IPS DF 6.9 (cell line): ENCODE measurements at places on chromosomes 3 and 15.
A peak's percentile ranks its signal among the peaks of the same experiment; 100 is the strongest.

GRCh38 chr3:122091602-122092295 is 36.6 kb downstream of the CD86 start:
- no peak overlapping the region for H3K4me3 ChIP-seq
- H3K27me3 ChIP-seq, result no peaks in the 10 kb centered on the region
- no peak overlapping the region for H3K27ac ChIP-seq
- H3K36me3 ChIP-seq, result no peaks in the 10 kb centered on the region
- DNase-seq, result no peak

GRCh38 chr3:184143327-184143726 is 8.2 kb downstream of the EIF2B5 start:
- peaks cover 18% of the 10 kb centered on the region; the same call in 1 of the 2 replicates for H3K36me3 ChIP-seq
- no peak for DNase-seq
- no peak overlapping the region for H3K4me3 ChIP-seq
- H3K4me1 ChIP-seq, result no peaks in the 10 kb centered on the region

- no peaks in the 10 kb centered on the region for H3K4me1 ChIP-seq
- H3K27ac ChIP-seq, result no peak overlapping the region
- H3K4me3 ChIP-seq, result no peak overlapping the region
- H3K27me3 ChIP-seq, result no peaks in the 10 kb centered on the region
These were observed 36.3 kb upstream of the SNX4 start for GRCh38 chr3:125556314-125556713.

- DNase-seq, result no peak
- H3K27ac ChIP-seq, result no peak overlapping the region
- no peaks in the 10 kb centered on the region for H3K4me1 ChIP-seq
- H3K4me3 ChIP-seq, result no peak overlapping the region
These were observed 20.3 kb downstream of the SLCO2A1 start for GRCh38 chr3:134009345-134010000.

DNA sequence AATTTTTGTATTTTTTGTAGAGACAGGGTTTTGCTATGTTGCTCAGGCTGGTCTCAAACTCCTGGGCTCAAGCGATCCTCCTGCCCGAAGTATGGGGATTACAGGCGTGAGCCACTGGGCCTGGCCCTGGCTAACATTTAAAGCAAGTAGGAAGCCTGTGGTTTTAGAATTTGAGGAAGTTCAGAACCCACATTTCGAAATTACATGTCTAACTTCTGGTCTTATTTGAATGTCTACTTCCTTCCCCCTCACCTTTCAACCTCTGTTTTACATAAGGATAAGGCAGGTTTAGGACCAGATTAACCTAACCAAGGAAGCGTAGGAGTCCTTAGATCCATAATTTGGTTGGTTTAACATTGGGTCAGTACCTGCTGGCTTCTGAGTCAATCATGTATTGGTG is 120.5 kb upstream of the PROK2 start:
- H3K36me3 ChIP-seq, result no peaks in the 10 kb centered on the region
- DNase-seq, result no peak
- H3K4me1 ChIP-seq, result peaks cover 1% of the 10 kb centered on the region; the same call in 1 of the 2 replicates
- no peak overlapping the region for H3K4me3 ChIP-seq
- H3K27ac ChIP-seq, result no peak overlapping the region

DNA sequence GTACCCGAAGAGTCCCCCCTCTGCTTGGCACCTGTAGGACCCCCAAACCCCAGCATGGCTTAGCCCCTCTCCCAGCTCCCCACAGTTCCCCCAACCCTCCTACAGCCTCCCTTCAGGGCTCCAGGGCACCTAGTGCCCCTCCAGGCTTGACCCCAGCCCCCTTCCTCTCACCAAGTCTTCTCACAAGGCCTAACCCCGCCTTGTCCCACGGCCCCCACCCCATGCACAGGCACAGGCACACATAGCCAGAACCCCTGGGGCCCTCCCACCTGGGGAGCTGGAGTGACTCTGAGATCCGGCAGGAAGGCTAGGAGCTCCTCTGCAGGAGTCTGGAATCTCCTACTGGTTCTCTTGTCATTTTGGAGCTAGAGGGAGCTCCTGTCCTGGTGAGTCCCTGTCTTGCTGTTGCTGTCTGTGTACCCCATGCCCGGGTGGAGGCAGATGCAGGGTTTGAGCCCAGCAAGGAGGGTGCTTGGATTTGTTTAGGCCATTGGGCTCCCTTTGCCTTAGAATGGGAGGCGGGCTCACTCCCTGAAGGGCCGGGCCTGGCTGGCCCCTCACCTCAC is 39.6 kb downstream of the KLF13 start:
- peaks cover 22% of the 10 kb centered on the region for H3K4me1 ChIP-seq
- no peak overlapping the region for H3K27ac ChIP-seq
- H3K36me3 ChIP-seq, result no peaks in the 10 kb centered on the region
- no peaks in the 10 kb centered on the region for H3K27me3 ChIP-seq

DNA sequence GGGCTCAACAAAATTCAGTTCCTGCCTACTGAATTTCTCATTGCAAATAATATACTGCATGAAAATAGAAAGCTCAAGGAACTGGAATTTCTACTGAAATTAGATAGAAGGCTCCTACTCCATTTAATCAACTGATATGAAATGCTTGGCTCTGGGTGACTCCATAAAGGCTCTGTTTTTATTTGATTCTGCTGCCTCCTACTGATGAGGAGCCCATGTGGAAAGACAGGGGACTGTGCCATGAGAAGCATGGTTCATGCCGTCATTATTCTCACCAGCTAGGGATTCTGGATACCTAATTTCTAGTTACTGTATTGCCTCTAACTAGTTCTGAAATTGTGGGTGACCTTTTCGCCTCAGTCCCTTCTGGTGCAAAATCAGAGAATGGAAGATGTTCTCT is 366.2 kb upstream of the DPH6 start:
- DNase-seq, result peak; percentile 4
- H3K27ac ChIP-seq, result no peak overlapping the region
- no peak overlapping the region for H3K4me3 ChIP-seq
- no peaks in the 10 kb centered on the region for H3K27me3 ChIP-seq
- no peaks in the 10 kb centered on the region for H3K4me1 ChIP-seq

GRCh38 chr15:81940467-81941451 is 105.1 kb downstream of the MEX3B start:
- no peak overlapping the region for H3K27ac ChIP-seq
- no peaks in the 10 kb centered on the region for H3K27me3 ChIP-seq
- DNase-seq, result no peak

- DNase-seq, result no peak
- H3K4me1 ChIP-seq, result no peaks in the 10 kb centered on the region; the same call in 1 of the 2 replicates
- no peaks in the 10 kb centered on the region for H3K27me3 ChIP-seq
- H3K36me3 ChIP-seq, result no peaks in the 10 kb centered on the region
- H3K27ac ChIP-seq, result no peak overlapping the region
- no peak overlapping the region for H3K4me3 ChIP-seq
These were observed 306.7 kb upstream of the TBC1D5 start for GRCh38 chr3:18049096-18049495.

- no peak for DNase-seq
- no peak overlapping the region for H3K27ac ChIP-seq
- H3K4me1 ChIP-seq, result no peaks in the 10 kb centered on the region
- H3K4me3 ChIP-seq, result no peak overlapping the region
These were observed 87.6 kb downstream of the SYNPR start for GRCh38 chr3:63365671-63366070.

GRCh38 chr3:58989163-58989562 is 60.7 kb downstream of the CFAP20DC start:
- no peaks in the 10 kb centered on the region; the same call in 1 of the 2 replicates for H3K36me3 ChIP-seq
- no peak for DNase-seq
- H3K27me3 ChIP-seq, result no peaks in the 10 kb centered on the region
- no peaks in the 10 kb centered on the region for H3K4me1 ChIP-seq

- no peak overlapping the region for H3K27ac ChIP-seq
- H3K4me3 ChIP-seq, result no peak overlapping the region
- no peaks in the 10 kb centered on the region for H3K4me1 ChIP-seq
- no peaks in the 10 kb centered on the region for H3K36me3 ChIP-seq
- DNase-seq, result no peak
These were observed 121.4 kb downstream of the OCA2 start for GRCh38 chr15:27977696-27978095.

DNA sequence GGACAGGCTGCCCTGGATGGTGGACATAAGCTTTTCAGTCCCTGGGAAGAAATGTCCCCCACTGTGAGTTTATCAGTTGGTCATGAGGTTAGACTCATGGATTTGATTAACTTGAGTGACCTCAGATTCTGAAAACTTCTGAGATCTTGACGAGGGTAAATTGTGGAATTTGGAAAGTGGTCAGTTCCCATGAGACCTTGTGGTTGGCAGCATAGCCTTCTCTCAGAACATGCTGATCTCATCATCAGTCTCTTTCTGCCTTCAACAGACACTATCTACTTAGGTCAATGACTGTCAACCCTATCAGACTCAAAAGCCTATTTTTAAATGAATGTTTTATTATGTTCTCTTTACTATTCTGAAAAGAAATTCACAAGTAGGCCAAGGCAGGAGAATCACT is 45.6 kb upstream of the NDUFB4 start:
- H3K27me3 ChIP-seq, result no peaks in the 10 kb centered on the region
- no peak overlapping the region for H3K4me3 ChIP-seq
- H3K4me1 ChIP-seq, result no peaks in the 10 kb centered on the region

- H3K27ac ChIP-seq, result no peak overlapping the region
- H3K4me3 ChIP-seq, result no peak overlapping the region
- DNase-seq, result no peak
- H3K4me1 ChIP-seq, result no peaks in the 10 kb centered on the region
- H3K36me3 ChIP-seq, result no peaks in the 10 kb centered on the region
These were observed 268.7 kb upstream of the ARRDC4 start for GRCh38 chr15:97691799-97692198.

- H3K4me3 ChIP-seq, result no peak overlapping the region
- no peaks in the 10 kb centered on the region for H3K27me3 ChIP-seq
- DNase-seq, result no peak
- peaks cover 7% of the 10 kb centered on the region; the same call in 1 of the 2 replicates for H3K4me1 ChIP-seq
- H3K36me3 ChIP-seq, result no peaks in the 10 kb centered on the region
- H3K27ac ChIP-seq, result no peak overlapping the region
These were observed 311.9 kb downstream of the SHQ1 start for GRCh38 chr3:72536206-72536877.

DNA sequence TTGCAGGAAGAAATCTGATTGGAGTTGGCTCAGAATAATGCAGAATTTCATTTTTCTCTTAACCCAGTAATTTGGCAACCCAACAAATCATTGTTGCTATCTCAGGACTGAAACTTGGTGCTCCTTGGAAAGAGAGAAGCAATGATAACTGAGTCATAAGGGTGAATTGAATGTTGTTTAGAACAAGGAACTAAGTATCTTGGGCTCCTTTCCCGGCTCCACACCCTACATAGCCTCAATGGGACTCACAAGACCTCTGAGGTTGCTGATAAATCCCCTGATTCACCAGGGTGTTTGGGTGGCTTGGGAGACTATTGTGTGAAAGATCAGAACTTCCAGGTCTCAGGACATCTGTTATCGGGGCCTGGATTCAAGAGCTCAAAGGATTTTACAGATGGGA is 7.8 kb upstream of the RAB8B start:
- no peak for DNase-seq
- no peak overlapping the region for H3K4me3 ChIP-seq
- H3K27ac ChIP-seq, result no peak overlapping the region
- no peaks in the 10 kb centered on the region for H3K27me3 ChIP-seq
- no peaks in the 10 kb centered on the region for H3K4me1 ChIP-seq
- H3K36me3 ChIP-seq, result no peaks in the 10 kb centered on the region

DNA sequence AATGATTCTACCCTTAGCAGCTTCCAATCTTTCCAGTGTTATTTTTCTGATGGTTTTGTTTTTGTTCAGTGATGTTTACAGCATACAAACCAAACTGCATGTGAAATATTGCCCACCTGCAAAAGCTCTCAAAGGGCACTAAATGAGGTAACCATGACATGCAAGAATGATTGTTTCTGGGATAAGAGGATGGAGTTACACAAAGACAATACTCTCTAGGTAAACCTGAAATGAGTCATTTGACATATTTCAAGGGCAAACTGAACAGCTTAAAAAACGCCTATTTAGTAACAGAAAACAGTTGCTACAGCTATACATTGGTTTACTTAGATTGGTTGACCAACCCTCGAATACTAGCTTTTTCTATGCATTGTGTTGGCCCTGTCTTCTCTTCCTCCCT is 481.7 kb downstream of the ZPLD1 start:
- no peak for DNase-seq
- no peaks in the 10 kb centered on the region for H3K27me3 ChIP-seq
- H3K27ac ChIP-seq, result no peak overlapping the region
- H3K36me3 ChIP-seq, result no peaks in the 10 kb centered on the region

- no peaks in the 10 kb centered on the region for H3K36me3 ChIP-seq
- H3K27me3 ChIP-seq, result no peaks in the 10 kb centered on the region
- no peak overlapping the region for H3K27ac ChIP-seq
- DNase-seq, result no peak
- H3K4me1 ChIP-seq, result no peaks in the 10 kb centered on the region
These were observed 320.9 kb upstream of the ONECUT1 start for GRCh38 chr15:53110999-53111398.

DNA sequence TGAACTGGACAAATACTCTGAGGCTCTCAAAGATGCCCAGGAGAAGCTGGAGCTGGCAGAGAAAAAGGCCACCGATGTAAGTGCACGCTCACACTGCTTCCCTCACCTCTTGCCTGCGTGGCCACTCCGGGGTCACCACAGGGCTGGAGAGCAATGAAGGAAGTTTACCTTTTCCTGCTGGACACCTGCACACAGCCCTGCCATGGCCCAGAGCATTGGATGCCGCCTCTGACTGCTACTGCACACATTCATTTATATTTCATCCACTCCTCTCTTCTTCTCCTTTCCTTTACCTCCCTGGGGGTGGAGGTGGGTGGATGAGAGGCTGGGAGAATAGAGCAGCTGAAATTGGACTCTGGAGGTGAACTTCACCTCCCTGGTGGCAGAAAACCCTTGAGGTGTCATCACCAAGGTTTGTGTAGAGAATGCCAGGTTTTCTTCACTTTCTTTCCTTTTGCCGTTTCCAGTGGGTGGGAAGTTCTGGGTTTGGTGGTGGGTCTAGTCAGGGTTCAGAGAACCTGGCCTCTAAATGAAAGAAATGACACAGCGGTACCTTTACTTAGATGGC is 1.6 kb downstream of the TPM1 start:
- no peak overlapping the region for H3K27ac ChIP-seq
- H3K4me1 ChIP-seq, result peaks cover 5% of the 10 kb centered on the region
- H3K36me3 ChIP-seq, result peaks cover 14% of the 10 kb centered on the region
- peak overlapping the region; percentile 75 for H3K4me3 ChIP-seq
- no peak for DNase-seq
- H3K27me3 ChIP-seq, result no peaks in the 10 kb centered on the region

DNA sequence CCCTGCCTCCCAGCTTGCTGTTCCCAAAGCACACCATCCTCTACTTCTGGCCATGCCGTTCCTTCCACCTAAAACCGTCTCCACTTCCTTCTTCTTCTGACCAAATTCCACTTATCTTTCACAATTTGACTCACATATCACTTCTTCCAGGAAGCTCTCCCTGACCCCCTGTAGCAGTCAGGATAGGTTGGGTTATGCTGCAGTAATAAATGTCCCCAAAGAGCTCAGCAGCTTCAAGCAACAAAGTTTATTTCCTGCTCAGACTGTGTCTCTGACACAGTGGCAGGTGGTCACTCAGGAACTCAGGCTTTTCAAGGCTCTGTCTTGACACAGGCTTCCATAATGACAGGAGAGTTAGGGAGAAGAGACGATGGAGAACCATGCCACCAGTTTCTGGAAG is 27.4 kb downstream of the SLC6A11 start:
- H3K27ac ChIP-seq, result no peak overlapping the region
- no peaks in the 10 kb centered on the region for H3K4me1 ChIP-seq
- 0 out of 2 replicates have a peak, but pooled peaks cover 2% of the 10 kb centered on the region for H3K27me3 ChIP-seq

GRCh38 chr3:167394003-167394402 is 13.9 kb upstream of the ZBBX start:
- H3K27ac ChIP-seq, result no peak overlapping the region
- H3K36me3 ChIP-seq, result no peaks in the 10 kb centered on the region
- no peak for DNase-seq
